ENCODE measurements at places on chromosomes 1 and 21.

- DNase-seq: no peak
Measured at GRCh38 chr1:199272628-199273086, 633.8 kb downstream of the PTPRC start.

- no peak for DNase-seq
Measured at GRCh38 chr1:246254854-246255253, 252.2 kb downstream of the SMYD3 start.

DNA sequence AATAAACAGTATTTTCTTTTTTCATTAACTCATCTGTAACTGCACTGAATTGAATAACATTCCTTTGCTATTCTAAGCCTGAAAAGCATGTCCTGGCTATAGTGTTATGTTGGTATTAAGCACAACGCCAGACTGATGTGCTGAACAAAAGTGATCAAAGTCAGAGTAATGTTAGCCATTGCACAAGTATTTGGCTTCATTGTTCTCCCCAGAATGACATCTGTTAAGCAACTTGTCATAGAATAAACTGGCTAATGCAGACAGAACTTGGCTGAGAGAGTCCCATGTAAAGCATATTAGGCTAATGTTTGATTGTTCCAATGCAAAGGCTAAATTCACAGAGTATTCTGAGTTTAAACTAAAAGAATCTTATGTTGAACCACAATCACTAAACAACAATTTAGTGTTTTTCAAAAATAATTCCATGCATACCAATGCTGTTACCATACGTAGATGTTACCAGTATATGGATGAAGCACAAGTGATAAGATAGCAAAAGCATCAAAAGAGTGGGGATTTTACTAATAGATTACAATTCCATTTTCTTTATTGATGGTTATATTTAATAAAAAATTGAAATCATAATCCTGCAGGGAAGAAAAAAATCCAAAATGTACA lies 235.3 kb upstream of the DMRTA2 start:
- no peak for DNase-seq

- DNase-seq: no peak
Measured at GRCh38 chr1:40711465-40712404, 20.2 kb downstream of the NFYC start.

DNA sequence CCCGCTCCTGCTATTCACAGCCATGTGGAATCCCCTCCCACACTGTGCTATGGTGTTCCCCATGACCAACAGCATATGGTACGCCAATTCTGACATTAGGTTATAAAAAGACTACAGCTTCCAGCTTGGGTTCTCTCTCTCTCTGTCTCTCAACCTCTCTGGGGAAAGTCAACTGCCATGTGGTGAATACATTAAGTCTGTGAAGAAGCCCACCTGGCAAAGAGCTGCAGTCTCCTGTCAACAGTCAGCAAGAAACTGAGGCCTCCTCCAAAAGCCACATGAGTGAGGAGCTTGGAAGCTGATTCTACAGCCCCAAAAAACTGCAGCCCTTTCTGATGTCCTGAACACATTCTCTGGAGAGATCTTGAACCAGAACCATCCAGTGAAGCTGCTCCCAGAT lies 25.0 kb upstream of the LRRC38 start:
- no peak for DNase-seq

All from GM12892 (cell line).